Activated CD4-positive, alpha-beta T cell treated with anti-CD3 and anti-CD28 coated beads, Interleukin-10, Interleukin-2, amounts not matched to agents 100 ng/mL and 50 ng/mL, durations not matched to agents 16 hours and 8 hours (primary cell): ENCODE measurements at places on chromosomes 16 and 17.

GRCh38 chr17:57810721-57811637 is 38.9 kb downstream of the MRPS23 start:
- no peak for DNase-seq

DNA sequence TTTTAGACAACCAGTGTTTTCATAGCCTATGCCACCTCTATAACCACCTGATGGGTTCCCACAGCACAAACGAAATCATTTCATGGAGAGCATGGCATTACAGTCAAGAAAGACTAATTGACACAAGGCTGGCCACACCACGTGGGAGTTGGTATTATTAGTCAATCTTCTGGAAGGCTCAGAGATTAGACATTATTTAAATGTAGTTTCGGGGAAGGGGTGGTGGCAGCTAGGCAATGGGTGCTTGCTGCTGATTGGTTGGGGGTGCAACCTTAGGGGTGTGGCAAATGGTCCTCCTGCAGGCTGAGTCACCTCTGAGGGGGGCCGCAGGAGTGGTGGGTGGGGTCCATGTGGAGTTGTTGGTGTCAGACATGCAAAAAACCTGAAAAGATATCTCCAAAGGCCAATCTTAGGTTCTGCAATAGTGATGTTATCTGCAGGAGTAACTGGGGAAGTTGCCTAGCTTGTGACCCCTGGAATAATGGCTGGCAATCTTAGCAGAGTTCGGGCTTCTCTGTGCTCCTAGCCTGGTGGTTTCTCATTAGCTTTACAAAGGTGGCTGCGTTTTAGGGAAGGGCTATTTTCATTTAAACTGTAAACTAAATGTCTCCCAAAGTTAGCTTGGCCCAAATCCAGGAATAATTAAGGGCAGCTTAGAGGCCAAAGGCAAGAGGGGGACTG is 4.6 kb downstream of the TEN1 start:
- DNase-seq: no peak

- DNase-seq: no peak
Measured at GRCh38 chr17:64115043-64115698, 14.8 kb downstream of the ERN1 start.

DNA sequence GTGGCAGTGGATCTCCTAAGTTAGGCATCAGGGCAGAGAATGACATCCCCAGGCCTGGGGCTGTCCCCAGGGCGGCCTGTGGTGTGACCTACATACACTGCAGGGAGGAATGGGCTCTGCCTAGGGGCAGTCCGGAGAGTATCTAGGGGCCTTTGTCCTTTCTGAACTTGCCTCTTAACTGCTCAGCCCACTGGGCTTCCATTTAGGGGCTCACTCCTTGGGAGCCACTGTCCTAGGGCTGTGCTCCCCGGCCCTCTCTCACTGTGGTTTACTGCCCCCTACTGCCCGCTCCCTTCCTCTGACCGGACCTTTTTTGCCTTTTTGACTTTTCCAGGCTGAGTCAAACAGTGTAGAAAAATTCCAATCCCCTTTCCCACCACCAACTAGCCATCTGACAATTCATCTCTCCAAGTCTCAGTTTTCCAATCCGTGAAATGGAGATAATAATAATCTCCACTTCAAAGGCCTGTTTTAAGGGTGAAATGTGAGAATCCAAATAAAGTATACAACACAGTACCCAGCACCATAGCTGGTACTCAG is 66.8 kb downstream of the DNAH3 start:
- DNase-seq: peak; percentile 52
